ENCODE measurements at places on chromosomes 16 and 17.

- DNase-seq, result no peak
Observed at GRCh38 chr17:560432-560873, 154.2 kb downstream of the VPS53 start.

DNA sequence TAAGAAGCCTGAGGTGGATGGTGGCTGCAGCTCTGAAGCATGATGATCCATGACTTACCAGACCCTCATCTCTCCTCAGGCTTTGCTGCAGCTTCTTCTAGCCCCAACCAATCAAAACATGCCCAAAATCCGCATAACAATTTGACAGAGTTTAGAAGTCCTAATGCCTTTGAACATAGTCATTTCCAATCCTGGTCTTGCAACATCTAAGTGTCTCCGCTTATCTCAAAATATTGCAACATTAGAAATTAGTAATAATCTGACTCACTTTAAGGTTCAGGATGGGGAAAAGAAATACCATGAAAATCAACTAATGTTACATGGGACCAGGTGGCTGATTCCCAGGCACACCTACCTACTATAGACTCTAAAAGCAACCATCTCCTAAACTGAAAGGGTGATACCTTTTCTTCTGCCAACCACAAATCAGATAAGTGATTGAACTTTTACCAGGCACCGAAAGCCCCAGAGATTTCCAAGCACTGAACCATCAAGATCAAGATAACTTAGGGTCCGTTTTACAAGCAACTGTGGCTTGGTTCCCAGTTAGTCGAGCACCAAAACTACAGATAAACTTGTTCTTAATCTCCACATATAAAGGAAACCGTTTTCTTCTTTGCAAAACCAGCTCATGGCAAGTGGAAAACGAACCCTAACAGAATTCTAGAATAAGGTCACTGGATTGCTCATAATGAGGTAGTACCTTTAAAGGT, 14.0 kb downstream of the ERN1 start:
- DNase-seq, result no peak

DNA sequence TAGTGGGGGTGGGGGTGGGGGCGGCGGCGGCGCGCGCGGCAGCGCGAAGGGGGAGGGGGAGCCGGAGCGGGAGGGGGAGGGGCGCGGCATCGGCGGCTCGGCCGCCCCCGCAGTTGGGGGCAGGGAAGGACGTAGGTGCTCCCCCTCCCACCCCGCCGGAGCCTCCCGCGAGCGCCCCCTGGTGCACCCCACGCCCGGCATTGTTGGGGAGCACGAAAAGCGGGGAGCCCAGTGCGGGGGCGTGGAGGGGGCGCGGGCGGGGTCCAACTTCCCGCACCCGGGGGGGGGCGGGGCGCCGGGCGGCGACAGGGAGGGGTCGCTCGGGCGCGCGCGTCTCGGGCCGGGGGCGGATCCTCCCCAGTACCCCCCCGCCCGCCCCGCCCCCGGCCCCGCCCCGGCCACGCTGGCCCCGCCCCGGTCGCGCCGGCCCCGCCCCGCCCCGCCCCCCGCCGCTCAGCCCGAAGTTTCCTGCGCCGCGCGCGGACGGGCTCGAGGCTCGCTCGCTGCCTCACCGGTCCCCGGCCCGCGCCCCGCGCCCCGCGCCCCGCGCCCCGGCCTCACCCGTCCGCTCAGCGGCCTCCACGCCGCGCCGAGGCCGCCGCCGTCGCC, at the start of gene CACNA1H:
Gene CACNA1H (plus strand): TSS at position 456 of the 609 bp plus-strand sequence. CDS start 632 bp downstream, outside the sequence.
- DNase-seq, result peak; percentile 32

DNA sequence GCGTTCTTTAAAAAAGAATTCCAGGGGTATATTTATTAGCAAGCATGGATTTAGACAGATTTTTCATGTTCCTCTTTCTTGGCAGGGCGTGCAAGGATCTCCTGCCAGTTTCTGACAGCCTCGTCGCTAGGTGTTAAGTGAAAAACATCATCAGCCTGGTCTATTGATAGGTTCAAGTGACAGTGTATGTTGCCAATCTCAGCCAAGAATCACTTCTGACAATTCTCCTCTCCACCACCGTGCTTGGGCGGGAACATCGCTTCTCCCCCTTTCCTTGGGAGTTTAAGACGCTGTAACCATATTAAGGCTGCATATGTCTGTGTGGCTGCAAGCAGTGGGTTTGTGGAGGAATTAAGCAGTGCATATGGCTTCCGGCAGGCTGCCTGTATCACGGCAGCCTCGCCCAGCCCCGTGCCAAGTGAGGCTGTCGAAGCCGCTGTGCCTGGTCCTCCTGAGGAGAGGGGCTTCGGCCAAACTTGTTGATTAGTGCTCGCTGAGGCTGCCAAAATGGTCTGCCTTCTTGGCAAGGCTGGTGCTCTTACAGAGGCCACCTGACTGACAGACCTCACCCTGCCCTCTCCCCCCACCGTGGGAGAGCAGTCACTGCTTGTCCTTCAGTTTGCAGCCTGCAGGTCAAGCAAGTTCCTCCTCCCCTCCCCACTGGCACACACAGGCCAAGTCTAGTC, 132.2 kb upstream of the MPHOSPH6 start:
- no peak for DNase-seq

DNA sequence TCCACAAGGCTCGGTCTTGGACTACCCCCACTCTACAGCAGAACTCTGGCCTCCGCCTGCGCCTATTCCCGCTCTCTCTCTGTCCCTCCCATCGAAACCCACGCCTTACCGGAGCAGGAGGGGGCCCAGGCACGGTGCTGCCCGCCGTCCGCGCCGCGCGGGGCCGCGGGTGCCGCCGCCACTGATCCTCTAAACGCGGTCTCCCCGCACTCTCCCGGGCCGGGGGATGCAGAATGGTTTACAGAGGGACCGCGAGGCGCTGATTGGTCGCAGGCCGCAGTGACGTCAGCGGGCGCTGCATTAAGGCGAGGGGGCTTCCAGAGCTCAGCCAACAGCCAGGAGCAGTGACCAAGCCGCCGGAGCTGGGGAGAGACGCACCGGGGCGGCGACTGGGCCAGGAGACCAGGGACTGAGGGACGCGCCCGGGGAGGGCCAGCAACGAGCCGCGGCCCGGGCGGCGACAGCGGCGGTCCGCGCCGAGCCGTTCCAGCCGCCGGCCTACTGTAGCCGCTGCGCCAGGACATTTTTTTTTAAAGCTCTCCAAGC, 747 bp upstream of the LHX1 start:
- DNase-seq, result no peak

- no peak for DNase-seq
Observed at GRCh38 chr16:73846007-73846330, 450.6 kb upstream of the PSMD7 start.
